Stimulated activated naive CD4-positive, alpha-beta T cell treated with Interleukin-2 at 50 U/mL for 16 hours (primary cell): ENCODE measurements at places on chromosomes 2 and 18.

GRCh38 chr18:10379522-10379921, 74.9 kb upstream of the APCDD1 start:
- DNase-seq, result no peak

DNA sequence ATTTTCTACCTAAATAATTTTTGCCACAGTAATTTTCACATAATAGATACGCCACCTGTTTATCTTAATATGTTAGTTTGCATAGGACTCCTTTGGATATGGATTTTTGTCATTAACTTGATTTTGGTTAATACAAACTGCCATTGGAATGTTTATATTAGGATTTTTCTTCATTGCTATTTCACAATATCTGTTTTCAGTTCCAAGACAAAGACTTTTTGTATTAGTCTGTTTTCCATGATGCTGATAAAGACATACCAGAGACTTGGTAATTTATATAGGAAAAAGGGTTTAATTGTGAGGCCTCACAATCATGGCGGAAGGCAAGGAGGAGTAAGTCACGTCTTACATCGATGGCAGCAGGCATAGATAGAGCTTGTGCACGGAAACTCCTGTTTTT, 503.1 kb upstream of the TMEFF2 start:
- no peak for DNase-seq

DNA sequence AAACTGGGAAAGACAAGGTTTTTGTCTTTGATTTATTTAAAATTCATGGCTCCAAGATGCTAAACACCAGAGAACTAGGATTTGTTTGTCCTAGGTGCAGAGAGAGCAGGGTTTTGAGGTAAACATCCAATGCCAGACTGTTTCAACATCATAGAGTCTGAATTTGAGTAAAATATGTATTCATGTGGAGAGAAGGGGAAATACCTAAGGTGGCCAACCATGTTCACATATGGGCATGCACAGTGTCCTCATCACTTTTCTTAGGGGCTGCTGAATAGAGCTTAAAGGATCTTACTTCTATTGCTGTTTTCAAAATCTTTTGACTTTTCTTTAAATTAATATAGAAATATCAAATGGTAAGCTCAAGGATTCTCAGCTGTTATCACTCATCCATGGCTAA, 287.0 kb upstream of the CCDC68 start:
- DNase-seq, result no peak

DNA sequence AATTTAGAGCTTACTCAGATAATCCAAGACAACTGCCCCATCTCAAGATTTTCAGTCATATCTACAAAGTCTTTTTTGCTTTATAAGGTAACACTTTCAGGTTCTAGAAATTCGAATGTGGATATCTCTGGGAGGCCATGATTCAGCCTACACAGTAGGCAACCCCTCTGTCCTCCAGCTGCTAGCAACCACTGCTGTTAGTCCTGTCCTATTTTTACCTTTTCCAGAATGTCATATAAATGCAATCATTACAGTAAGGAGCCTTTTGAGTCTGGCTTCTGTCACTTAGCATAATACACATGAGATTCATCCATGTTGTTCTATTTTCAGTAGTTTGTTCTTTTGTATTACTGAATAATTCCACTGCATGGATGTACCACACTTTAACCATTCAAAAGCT, 28.5 kb upstream of the MARCHF7 start:
- no peak for DNase-seq

DNA sequence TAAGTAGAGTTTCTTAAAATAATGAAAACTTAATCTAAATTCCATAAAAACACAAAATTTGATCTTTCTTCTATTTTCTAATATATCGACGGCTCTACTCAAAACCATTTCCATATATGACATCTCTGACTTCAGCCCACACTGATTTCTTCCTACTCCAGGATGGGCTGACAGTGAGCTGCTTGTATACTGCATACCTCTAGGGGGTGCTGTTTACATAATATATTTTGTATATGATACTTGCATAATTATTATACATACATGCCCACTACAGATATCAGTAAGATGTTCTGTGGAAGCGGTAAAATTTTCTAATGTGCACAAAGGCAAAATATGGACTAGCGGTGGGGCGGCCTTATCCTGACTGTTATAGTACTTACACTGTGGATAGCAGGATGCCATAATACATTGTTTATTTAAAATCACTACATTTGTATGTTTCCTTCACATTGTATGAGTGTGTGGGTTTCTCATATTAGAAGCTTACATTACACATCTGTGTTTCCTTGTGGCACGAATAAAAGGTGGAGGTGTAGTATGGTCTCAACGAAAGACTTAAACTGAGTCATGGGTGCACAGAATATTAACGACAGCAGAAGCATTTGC, 66.1 kb upstream of the NXPH2 start:
- DNase-seq, result no peak

DNA sequence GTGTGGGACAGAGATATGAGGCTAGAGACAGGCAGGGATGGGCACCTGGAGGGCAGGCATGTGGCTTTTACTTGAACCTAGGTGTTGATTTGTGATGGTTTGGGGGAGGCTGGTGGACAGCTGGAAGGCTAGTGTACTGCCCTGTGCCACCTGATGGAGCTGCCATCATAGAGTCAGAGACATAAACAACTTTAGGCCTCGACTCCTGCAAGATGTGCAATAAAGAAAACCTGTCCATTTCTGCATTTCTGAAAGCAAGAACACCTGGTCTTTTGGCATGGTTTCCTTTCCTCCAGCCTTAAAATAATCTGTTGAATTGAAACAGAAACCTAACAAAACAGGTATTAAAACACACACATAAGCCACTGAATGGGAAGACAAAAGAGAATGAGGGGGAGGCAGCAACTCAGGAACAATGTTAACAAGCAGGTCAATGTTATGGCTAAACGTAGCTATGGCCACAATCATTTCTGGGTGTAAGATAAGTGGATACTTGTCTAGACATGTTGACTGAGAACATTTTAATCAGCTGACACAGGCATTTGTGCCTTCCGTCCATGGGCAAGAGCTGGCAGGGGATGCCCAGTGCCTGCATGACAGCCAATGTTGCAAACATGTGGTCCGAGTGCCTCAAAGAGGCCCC, 87.8 kb downstream of the KCTD1 start:
- no peak for DNase-seq

DNA sequence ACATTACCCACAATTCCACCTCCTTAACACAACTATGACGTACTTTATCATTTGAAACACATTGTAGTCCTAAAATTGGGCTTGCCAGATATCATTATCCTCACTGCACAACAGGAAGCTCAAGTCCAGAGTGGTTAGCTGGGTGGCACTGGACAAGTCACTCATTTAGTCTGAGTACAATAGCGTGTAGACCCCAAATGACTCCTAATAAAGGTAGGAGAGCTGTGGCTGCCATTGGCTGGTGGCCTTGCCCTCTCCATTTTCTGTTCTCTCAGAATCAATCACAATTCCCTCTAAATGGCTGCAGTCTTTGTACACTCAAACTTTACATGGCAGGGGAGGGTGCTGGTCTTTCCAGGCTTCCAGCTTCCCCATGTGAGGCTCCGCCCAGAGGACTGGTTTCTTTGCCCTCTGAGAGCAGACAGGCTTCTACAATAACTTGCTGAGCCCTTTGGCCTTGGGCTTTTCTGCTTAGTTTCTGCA, 11.7 kb downstream of the PSTPIP2 start:
- no peak for DNase-seq
